ENCODE measurements at places on chromosomes 7 and 10.

DNA sequence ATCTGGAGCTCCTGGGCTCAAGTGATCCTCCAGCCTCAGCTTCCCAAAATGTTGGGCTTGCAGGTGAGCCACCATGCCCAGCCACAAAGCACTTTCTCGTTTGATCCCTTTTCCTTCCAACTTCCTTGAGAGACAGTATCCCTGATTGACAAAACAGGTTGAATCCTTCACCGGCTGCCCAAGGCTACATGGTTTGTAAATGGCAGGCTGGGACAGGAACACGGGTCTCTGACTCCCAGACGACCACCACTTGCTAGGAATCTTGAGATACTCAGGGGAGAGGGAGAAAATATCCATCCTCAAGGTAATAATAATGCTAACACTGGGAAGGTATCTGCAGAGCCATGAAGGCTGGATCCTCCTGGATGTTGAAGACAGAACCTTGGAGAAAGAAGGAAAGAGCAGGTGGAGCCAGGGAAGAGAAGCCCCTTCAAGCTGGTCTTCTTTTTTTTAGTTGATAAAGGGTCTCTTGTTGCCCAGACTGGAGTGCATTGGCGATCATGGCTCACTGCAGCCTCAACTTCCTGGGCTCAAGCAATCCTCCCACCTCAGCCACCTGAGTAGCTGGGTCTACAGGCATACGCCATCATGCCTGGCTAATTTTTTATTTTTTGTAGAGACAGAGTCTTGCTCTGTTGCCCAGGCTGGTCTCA lies 19.8 kb downstream of the MMRN2 start:
- peaks cover 7% of the 10 kb centered on the region for H3K4me1 ChIP-seq
- no peaks in the 10 kb centered on the region for H3K36me3 ChIP-seq
- no peaks in the 10 kb centered on the region for H3K27me3 ChIP-seq
- no peak for DNase-seq

DNA sequence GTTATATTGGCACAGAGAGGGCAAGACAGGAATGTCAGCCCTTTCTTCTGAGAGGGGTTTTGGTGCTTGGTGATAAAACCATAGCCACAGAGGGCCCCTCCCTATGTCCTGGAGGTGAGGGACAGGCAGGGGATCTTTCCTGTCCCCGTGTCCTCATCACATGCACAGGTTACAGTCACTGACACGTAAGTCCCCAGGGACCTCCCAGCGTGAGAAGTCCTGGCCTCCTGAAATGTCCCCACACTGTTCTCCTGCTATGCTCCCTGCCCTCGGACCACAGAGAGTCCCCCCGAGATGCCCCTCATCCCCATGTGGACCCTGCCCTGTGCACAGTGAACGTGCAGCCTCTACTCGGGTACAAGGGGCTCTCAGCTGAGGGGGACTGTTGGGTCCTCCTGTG lies 260.4 kb downstream of the ZMYND11 start:
- H3K27me3 ChIP-seq = no peaks in the 10 kb centered on the region
- H3K36me3 ChIP-seq = no peaks in the 10 kb centered on the region
- no peak overlapping the region for H3K27ac ChIP-seq
- DNase-seq = no peak
- H3K4me1 ChIP-seq = peaks cover 2% of the 10 kb centered on the region
- H3K4me3 ChIP-seq = no peak overlapping the region

- no peak overlapping the region for H3K4me3 ChIP-seq
- DNase-seq = no peak
- no peaks in the 10 kb centered on the region for H3K36me3 ChIP-seq
- peaks cover 57% of the 10 kb centered on the region for H3K27me3 ChIP-seq
- H3K27ac ChIP-seq = no peak overlapping the region
- H3K4me1 ChIP-seq = no peaks in the 10 kb centered on the region
Measured at GRCh38 chr7:27229448-27229847, 13.2 kb upstream of the EVX1 start.

- DNase-seq = no peak
- H3K4me3 ChIP-seq = peak overlapping the region; percentile 99
- H3K27me3 ChIP-seq = no peaks in the 10 kb centered on the region
- H3K27ac ChIP-seq = peak overlapping the region; percentile 97
- H3K36me3 ChIP-seq = peaks cover 15% of the 10 kb centered on the region
- H3K4me1 ChIP-seq = peaks cover 35% of the 10 kb centered on the region
Measured at GRCh38 chr10:114173603-114173920, 441 bp downstream of the CCDC186 start.

DNA sequence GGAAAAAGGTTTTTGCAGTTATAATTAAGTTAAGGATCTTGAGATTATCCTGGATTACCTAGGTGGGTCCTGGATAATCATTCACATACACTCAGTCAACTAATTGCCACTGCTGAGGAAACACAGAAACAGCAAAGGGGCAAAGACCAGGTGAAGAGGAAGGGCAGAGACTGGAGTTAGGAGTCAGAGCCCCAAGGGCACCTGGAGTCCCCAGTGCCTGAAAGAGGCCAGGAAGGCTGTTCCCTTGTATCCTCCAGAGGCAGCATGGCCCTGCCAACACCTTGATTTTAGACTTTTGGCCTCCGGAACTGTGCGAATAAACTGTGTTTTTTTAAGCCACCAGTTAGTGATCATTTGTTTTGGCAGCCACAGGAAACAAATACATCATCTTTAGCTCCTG lies 24.6 kb downstream of the PRR15 start:
- no peak for DNase-seq
- no peaks in the 10 kb centered on the region for H3K36me3 ChIP-seq
- H3K27ac ChIP-seq = no peak overlapping the region
- H3K4me1 ChIP-seq = peaks cover 5% of the 10 kb centered on the region
- no peak overlapping the region for H3K4me3 ChIP-seq

- peaks cover 2% of the 10 kb centered on the region for H3K4me1 ChIP-seq
- no peaks in the 10 kb centered on the region for H3K36me3 ChIP-seq
- H3K27me3 ChIP-seq = peaks cover 34% of the 10 kb centered on the region
Measured at GRCh38 chr7:33909318-33909717, 4.0 kb downstream of the BMPER start.

- H3K4me1 ChIP-seq = no peaks in the 10 kb centered on the region
- DNase-seq = no peak
- no peaks in the 10 kb centered on the region for H3K27me3 ChIP-seq
- no peaks in the 10 kb centered on the region for H3K36me3 ChIP-seq
Measured at GRCh38 chr10:128914681-128915080, 552.4 kb upstream of the MGMT start.

DNA sequence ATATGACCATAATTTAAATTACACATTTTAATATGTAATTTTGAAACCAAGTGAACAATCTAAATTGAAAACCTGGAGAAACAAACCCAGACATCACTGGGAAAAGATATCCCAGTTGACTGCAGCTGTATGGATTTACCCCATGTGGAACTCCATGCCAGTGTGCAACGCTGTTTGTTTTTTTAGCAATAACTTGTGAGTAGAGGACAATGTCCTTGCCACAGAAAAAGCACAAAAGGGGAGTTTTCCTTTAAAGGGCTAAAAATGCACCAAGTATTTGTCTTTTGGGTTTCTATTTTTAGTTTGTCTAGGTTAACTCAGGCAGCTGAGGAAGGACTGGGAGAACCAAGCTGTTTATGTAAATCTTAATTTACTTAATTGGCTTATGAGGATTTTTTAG lies 15.1 kb upstream of the COL17A1 start:
- no peak overlapping the region for H3K4me3 ChIP-seq
- DNase-seq = no peak
- no peak overlapping the region for H3K27ac ChIP-seq
- H3K27me3 ChIP-seq = peaks cover 4% of the 10 kb centered on the region
- peaks cover 7% of the 10 kb centered on the region for H3K4me1 ChIP-seq
- peaks cover 2% of the 10 kb centered on the region for H3K36me3 ChIP-seq

DNA sequence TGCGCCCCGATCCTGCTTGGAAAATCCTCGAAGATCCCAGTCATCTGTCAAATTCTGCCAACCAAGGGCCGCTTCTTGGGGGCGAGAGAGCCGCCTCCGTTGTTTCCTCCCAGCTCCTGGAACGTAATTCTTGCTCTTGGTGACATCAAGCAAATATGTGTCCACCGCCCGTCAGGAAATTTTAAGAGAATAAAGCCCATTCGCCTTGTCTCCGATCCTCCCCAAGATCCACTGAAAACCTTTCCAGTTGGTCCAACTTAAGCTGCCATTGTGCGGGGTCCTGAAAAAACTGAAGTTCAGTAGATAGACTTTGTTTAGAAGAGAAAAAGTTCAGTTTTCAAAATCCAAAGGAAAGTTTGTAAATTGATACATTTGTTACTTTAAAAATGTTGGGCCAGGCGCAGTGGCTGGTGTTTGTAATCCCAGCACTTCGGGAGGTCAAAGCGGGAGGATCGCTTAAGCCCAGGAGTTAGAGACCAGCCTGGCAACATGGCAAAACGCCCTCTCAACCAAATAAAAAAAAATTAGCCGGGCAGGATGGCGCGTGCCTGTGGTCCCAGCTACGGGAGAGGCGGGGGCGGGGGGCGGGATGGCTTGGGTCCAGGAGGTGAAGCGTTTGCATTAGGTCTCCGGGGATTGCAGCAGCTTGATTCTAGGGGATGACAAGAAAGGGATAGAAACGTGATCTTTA lies 1.0 kb upstream of the ZNF800 start:
- peaks cover 62% of the 10 kb centered on the region for H3K4me1 ChIP-seq
- H3K4me3 ChIP-seq = peak overlapping the region; percentile 95
- DNase-seq = peak; percentile 21
- H3K36me3 ChIP-seq = peaks cover 25% of the 10 kb centered on the region
- no peaks in the 10 kb centered on the region for H3K27me3 ChIP-seq

DNA sequence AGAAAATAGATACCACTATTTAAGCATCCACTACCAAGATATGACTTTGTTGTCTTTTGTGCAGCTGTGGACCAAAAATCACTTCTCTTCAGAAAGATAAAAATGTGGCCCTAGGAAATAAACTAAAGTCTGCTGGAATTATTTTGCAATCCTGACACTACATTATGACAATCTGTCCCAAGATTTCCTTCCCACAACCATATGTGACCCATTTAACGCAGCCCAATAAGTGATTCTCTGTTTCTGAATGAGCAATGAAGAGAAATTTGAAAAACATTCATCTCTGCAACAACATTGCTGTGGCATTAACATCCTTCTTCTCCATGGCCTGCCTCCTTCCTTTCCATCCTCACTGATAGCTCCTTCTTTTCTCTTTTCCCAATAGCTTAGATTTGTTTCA lies 212.0 kb downstream of the TSPAN12 start:
- H3K4me3 ChIP-seq = no peak overlapping the region
- DNase-seq = no peak
- H3K27ac ChIP-seq = no peak overlapping the region
- no peaks in the 10 kb centered on the region for H3K27me3 ChIP-seq

- H3K27me3 ChIP-seq = peaks cover 1% of the 10 kb centered on the region
- H3K4me1 ChIP-seq = peaks cover 3% of the 10 kb centered on the region
- no peak for DNase-seq
- H3K4me3 ChIP-seq = no peak overlapping the region
Measured at GRCh38 chr7:44279286-44279685, 46.1 kb downstream of the CAMK2B start.

DNA sequence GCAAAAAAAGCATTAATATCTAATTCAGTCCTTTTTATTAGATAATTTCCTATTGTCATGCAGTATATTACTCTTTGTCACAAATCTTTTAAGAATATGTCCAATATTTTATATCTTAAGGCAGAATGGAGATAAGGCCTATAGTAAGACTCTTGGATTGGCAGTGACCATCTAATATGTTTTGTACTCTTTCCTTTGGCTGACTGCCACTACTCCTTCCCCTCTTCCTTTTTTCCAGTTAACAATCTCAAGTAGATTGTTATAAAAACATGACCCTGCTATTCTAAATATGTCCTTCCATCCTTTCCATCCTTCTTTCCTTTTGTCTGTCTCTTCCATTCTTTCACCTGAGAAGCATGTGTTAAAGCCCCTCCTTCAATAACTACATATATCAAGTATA lies 92.8 kb upstream of the TMEM168 start:
- no peak overlapping the region for H3K27ac ChIP-seq
- H3K36me3 ChIP-seq = peaks cover 15% of the 10 kb centered on the region
- DNase-seq = no peak

- no peaks in the 10 kb centered on the region for H3K36me3 ChIP-seq
- peaks cover 7% of the 10 kb centered on the region for H3K4me1 ChIP-seq
- H3K4me3 ChIP-seq = no peak overlapping the region
- peaks cover 35% of the 10 kb centered on the region for H3K27me3 ChIP-seq
- no peak for DNase-seq
Measured at GRCh38 chr10:127997937-127998336, 91.0 kb downstream of the PTPRE start.

GRCh38 chr7:36019980-36020379 lies 133.1 kb upstream of the EEPD1 start:
- DNase-seq = no peak
- H3K27ac ChIP-seq = no peak overlapping the region
- H3K4me3 ChIP-seq = no peak overlapping the region

DNA sequence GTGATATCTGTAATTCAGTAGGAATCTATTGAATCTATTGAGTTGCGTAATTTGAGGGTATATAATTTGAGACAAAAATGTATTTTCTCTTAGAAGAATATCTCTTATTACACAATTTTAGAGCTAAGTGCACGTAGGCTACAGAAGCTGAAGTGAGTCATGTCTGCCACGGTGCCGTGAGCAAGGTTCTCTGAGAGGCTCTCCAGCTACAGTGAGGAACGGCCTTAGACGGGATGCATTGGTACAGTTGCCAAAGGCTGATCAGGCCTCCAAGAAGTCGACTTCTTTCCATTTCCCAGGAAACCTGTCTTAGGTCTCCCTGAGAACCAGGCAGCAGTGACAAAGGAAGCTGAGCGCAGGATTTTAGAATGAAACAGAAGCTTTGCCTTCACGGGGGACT lies 28.6 kb downstream of the TCERG1L start:
- H3K27me3 ChIP-seq = peaks cover 1% of the 10 kb centered on the region
- H3K27ac ChIP-seq = no peak overlapping the region

DNA sequence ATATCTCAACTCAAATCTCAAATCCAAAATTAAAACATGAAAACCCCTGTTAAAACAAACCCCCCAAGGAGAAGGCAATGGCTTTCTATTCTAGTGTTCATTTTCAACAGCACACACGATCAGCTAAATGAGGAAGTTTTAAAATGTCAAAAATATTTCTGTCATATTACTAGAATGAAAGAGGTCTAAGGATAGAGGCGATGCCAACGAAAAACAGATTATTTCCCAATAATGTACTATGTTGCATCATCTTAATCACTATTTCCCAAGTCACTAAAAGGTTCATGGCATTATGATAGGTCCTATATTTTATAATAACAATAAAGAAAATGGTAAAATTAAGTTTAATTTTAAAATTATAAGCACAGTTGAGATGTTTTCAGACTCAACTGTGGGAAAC lies 10.1 kb downstream of the CNOT4 start:
- peaks cover 53% of the 10 kb centered on the region for H3K4me1 ChIP-seq
- H3K27ac ChIP-seq = peak overlapping the region; percentile 20
- H3K4me3 ChIP-seq = no peak overlapping the region
- DNase-seq = no peak
- peaks cover 11% of the 10 kb centered on the region for H3K36me3 ChIP-seq

Measured in activated naive CD8-positive, alpha-beta T cell treated with anti-CD3 and anti-CD28 coated beads, Interleukin-2, amount 50 U/mL, for 24 hours (primary cell).